ENCODE measurements at places on chromosomes 3 and 15.

DNA sequence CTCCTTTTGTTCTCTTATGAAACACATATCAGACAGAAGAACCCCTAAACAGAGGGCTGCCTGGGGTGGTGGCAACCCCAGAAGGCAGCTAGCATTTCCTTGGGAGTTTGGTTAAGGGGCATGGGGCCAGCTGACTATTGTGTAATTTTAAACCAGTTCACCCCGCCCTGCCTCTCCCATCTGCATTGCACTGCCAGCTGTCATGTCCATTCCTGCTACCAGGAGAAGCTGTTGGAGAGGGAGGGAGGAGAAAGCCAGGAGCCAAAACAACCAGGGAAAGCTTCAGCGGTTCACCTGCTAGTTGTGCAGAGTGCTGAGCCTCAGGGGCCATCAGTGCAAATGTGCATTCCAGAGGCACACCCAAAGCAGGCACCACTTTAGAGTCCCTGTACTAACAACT lies 47.6 kb upstream of the ATP1B3 start:
- no peak for DNase-seq

DNA sequence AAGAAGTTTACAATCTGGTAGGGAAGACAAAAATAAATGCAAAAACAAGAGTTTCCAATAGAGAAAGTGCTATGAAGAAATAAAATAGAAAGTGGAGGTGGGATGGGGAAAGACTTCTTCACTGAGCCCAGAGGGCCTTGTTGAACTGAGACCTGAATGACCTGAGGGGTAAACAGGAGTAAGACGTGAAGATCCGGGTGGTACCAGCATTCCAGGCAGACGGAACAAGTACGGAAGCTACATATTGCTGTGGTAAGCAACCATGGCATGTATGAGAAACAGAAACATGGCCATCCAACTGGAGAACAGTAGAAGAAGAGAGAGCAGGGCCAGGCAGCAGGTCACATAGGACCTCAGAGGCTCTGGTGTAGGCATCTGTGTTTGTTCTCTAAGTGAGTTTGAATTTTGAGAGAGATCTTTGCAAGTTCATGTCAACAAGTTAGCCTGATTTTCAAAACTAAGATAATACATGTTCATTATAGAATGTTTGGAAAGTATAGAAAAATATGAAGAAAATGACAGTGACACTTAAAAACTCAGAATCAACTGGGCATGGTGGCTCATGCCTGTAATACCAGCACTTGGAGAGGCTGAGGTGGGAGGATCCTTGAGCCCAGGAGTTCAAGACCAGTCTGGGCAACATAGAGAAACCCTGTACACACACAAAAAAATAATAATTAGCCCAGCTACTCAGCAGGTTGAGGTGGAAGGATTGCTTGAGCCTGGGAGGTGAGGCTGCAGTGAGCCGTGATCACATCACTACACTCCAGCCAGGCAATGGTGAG lies 64.3 kb downstream of the SLC49A4 start:
- DNase-seq, result no peak

- DNase-seq, result no peak
Observed at GRCh38 chr3:13771496-13771895, 108.4 kb downstream of the WNT7A start.

DNA sequence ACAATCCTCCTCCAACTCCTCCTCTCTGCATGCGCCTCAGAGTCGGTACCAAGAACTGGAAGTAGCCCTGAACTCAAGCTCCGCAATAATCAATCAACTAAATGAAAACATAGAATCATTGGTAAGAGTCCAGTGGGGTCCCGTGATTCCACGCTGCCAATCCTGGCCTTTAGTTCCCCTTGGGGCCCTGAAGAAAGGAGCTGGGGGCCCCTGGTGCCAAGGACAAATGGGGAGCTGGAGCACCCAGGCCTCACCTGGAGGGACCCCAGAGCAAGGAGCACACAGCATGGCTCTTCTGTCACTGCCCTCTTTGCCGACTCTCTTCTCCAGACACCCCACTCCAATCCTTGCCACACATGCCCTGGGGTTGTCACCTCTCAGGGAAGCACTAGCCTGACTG lies 80.3 kb downstream of the ADAMTS7 start:
- DNase-seq, result no peak

DNA sequence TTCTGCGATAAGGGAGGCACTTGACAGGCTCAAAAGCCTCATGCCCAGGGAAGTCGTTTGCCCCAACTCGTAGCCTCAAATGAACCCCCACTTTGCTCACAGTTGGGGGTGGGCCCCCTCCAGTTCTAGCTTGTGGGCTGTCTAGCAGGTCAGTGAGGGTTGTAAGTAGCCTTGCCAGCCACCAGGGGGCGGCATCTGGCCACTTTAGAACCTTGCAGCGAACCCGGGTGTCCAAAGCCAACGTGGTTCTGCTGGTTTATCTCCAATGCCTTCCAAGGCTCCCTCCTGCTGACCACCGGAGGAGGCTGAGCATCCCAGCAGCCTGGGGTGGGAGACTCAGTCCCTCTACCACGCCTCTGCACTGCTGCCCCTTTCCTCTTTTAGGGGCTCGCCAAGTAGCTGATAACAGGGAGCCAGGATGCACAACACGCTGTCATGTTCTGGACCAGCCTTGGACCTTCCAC lies 9.2 kb upstream of the RBSN start:
- DNase-seq, result peak; percentile 60

- DNase-seq, result no peak
Observed at GRCh38 chr3:69420781-69421520, 35.1 kb upstream of the FRMD4B start.

DNA sequence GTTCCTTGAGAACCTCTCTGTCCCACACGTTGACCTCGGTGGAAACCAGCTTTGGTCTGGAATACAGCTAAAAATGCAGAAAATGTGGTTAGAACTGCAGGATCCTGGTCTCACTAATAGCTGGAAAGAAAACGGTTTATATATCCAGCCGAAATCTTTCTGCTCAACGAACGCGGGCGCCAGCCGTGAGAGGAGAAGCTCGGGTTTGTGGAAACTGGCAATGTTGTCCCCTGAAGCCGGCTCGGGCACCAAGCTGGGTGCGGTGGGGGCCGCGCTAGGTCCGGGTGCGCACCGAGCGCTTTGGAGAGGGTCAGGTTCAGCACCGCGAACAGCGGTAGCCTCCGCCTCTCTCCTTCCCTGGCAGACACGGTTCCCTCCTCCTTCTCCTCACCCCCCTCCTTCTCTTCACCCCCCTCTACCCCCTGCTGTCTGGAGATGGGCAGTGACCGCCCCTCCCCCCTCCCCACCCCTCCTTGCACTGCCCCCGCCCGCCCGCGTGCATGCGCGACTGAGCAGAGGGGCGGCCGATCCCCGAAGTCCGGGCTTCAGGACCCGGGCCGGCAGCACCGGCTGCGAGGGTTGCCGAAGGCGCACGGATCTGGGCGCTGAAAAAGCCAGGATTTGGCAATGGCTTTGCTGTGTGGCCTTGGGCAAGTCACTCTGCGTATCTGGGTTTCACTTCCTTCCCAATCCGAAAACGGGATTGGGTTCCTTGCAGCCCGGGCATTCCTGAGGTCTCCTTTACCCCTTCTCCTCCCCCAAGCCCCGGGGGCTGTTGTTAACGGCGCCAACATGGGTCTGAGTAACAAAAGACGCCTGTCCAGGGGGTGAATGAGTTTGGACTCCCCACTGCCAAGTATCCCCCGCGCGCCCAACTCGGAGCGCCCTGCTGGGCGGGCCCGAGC lies at the start of gene SKOR1:
Gene SKOR1 (plus strand): TSS at position 534 of the 905 bp plus-strand sequence. CDS start 94 bp downstream, at position 628.
- DNase-seq, result peak; percentile 51

All from KBM-7 (cell line).